RWPE1 (cell line): ENCODE measurements at places on chromosomes 2 and 18.

GRCh38 chr2:8676191-8676920 is 5.5 kb upstream of the ID2 start:
- DNase-seq: no peak

GRCh38 chr2:156489195-156489594 is 53.0 kb downstream of the GPD2 start:
- no peak for DNase-seq

- DNase-seq: no peak
Measured at GRCh38 chr2:142124706-142125105, 6.1 kb downstream of the LRP1B start.

- DNase-seq: no peak
Measured at GRCh38 chr2:164044622-164045021, 308.8 kb upstream of the FIGN start.

DNA sequence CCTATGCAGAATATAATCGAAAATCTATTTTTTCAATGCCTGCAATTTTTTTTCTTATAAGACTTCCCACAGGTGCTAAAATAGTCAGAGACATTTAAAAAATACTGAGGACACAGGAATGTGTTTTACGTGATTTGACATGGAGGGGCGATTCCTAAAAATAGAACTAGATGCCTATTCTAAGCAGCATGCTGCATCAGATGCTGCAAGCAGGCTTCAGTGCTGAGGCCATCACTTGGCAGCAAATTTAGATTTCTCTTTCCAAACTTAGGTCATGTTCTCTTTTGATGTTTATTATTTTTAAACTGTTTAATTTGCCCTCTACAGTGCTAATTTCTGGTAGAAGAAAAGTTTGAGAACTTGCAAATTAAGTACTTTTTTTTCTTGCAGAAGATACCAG is 43.7 kb upstream of the NCK2 start:
- no peak for DNase-seq

- no peak for DNase-seq
Measured at GRCh38 chr2:49053156-49053555, 101.2 kb downstream of the FSHR start.
